Endodermal cell (in vitro differentiated cells): ENCODE measurements at places on chromosomes 12 and 14. TPM values are rescaled to one million over a fixed set of nuclear protein-coding genes. Genes with fewer than 3 reads are reported as not detected.
A peak's percentile ranks its signal among the peaks of the same experiment; 100 is the strongest.

GRCh38 chr12:32265456-32265855 lies 133.9 kb upstream of the FGD4 start:
- DNase-seq = no peak

- DNase-seq = peak; percentile 35
Measured at GRCh38 chr12:94207849-94208621, 59.7 kb downstream of the PLXNC1 start.

Gene NELL2
- 6.9 and 10.1 TPM in 2 replicates for total RNA-seq

- DNase-seq = no peak
Measured at GRCh38 chr12:132395908-132396305, 66.5 kb upstream of the GALNT9 start.

Gene ARF6
- total RNA-seq = 24.0 to 46.7 TPM (median 44.6 TPM) in 3 replicates
